ENCODE measurements at places on chromosomes 6 and 20.

- DNase-seq, result no peak
Observed at GRCh38 chr6:153623496-153623895, 415.5 kb upstream of the OPRM1 start.

DNA sequence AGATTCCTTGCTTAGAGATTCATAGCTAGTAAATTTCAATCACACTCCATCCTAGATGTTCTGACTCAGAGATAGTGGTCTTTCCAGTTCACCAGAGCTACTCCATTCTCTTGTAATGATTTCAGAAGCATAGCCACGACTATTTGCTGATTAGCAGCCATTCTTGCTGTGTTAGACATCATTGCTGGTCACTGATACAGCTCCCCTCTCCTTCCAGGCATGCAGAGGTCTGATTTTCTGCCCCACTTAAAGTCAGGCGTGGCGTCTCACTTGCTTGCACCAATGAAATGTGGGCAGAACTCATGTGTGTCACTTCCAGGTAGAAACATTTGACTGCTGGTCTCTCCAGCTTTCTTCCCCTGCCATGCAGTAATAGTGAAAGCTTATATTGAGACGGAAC, 168.9 kb upstream of the JARID2 start:
- DNase-seq, result no peak

DNA sequence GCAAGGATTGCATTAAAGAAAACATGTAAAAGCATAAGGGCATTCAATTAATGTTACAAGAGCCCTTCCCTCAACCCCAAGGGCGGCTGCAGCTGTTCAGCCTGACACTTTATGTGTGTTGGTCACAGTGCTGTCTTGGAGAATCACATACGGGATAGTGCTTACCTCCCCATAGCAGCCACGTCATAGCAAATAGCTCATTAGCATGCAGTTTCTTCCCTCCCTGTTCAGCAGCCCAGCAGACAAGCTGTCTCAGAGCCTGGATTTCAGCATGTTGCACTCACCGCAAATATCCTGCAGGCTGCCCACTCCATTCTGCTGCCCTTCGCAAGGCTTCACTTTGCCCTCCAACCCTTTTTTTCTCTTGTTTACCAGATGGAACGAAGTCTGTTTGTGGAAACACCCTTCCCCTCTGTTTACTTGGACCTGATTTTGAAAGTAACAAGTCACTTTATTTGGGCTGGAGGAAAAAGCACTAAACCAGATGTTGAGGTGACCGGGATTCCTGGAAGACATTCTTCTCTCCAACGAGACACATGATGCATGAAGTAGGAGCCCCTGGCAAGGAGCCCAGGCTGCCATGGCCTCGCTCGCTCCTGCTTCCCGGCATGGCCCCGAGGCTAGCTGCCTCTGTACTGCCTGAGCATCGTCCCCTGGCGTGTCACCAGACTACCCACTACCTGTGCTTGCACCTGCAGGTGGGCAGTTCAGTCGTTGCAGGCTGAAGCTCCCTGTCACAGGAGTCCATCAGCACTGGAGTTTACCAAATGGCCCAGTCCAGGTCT, 151.6 kb upstream of the GMDS start:
- no peak for DNase-seq

GRCh38 chr6:110944681-110945151, 13.8 kb upstream of the GTF3C6 start:
- DNase-seq, result no peak

- no peak for DNase-seq
Observed at GRCh38 chr6:124056407-124057334, 253.0 kb downstream of the NKAIN2 start.

DNA sequence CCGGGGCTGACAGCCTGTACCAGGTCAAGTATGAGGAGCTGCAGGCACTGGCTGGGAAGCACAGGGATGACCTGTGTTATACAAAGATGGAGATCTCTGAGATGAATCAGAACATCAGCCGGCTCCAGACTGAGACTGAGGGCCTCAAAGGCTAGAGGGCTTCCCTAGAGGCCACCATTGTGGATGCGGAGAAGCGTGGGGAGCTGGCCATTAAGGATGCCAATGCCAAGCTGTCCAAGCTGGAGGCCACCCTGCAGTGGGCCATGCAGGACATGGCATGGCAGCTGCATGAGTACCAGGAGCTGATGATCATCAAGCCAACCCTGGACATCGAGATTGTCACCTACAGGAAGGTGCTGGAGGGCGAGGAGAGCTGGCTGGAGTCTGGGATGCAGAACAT, 46.8 kb downstream of the KIAA0319 start:
- no peak for DNase-seq

GRCh38 chr20:61960836-61961235, 104.8 kb downstream of the TAF4 start:
- DNase-seq, result no peak

GRCh38 chr6:780706-781105, 87.8 kb upstream of the EXOC2 start:
- no peak for DNase-seq

GRCh38 chr20:3820901-3821727, 767 bp downstream of the AP5S1 start:
- no peak for DNase-seq

GRCh38 chr6:121932076-121932991, 467.1 kb upstream of the HSF2 start:
- DNase-seq, result no peak

GRCh38 chr6:4848382-4849068, 72.3 kb downstream of the CDYL start:
- no peak for DNase-seq

DNA sequence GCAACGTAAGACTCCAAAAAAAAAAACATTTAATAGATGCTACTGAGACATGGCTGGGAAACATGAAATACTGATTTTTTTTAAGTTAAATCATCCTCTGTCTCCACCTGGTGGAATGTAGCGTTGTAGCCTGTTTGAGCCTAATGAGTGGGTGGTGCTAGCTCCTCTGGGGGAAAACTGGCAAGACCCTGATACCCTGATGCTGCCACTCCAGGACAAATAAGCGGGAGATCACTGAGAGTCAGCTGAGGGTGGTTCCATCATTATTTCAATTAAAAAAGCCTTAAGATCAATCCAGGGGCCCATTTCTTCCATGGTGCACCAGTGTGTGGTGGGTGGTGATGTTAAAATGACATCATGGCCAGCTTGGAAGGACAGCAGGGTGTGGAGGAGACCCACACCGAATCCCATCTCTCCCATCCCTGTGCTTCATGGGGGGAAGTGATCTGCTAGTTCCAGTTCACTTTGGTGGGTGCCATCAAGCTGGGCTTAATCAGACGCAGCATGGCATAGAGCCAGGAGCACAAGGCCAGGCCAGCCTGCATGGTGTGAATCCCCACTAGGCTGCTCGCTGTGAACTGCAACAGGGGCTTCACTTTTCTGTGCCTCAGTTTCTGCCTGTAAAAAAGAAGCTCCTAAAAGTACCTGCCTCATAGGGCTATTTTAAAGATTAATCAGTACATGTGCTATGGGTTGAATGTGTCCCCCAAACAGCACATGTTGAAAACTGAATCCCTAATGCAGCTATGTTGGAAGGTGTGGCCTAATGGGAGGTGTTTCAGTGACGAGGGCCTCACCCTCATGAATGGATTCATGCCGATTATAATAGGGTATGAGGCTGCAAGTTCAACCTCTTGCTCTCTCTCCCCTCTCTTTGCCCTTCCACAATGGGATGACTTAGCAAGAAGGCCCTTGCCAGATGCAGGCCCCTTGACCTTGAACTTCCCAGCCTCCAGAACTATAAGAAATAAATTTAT, 13.0 kb upstream of the MRPS10 start:
- DNase-seq, result no peak

DNA sequence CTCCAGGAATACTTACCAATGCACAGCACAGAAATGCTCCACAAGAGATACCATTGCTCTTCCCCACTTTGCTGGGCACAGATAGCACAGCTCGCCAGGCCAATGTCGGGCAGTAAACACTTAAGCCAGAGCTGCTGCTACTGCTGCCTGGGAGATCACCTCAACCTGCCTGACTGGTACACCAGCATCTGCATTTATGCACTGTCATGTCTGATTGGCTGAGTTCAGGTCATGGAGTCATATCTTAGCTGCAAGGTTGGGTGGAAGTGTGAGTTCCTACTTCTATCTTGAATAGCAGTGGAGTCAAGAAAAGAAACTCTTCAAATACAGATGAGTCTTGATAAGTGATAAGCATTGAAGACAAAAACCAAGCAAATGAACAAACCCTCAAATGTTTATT, 10.9 kb upstream of the ADGRF4 start:
- no peak for DNase-seq

- DNase-seq, result no peak
Observed at GRCh38 chr6:48111143-48111506, at the start of gene PTCHD4. Gene PTCHD4 (minus strand): TSS chr6:48111197. CDS start chr6:48068957, 42,240 bp downstream.

DNA sequence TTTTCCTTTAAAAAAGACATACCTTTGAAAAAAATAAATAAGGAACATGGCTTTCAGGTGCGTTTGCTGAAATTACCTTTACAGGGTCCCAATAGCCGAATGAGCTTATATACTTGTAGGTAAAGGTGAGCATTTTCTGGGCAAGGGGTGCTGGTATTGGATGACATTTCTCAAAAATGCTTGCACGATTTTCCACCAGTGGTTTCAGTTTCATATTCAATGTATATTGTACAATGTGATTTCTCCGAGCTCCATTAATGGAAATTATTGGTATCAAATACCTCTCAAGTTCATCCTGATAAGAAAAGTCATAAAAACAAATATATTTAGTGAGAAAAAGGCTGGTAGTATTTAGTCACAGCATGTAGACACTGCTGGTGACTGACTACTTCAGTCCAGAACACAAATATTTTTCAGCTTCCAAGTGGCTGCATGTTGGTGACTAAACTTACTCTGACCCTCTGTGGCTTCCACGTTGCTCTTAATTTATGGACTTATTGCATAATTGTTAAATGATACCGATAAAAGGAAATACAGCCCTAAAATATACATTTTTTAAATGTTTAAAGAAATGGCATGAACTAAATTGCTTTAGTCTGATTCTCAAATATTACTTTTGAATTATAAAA, 32.9 kb upstream of the ZBTB24 start:
- no peak for DNase-seq

- no peak for DNase-seq
Observed at GRCh38 chr20:11403711-11404110, 514.0 kb upstream of the BTBD3 start.

GRCh38 chr6:77180326-77180725, 283.0 kb downstream of the HTR1B start:
- DNase-seq, result no peak

DNA sequence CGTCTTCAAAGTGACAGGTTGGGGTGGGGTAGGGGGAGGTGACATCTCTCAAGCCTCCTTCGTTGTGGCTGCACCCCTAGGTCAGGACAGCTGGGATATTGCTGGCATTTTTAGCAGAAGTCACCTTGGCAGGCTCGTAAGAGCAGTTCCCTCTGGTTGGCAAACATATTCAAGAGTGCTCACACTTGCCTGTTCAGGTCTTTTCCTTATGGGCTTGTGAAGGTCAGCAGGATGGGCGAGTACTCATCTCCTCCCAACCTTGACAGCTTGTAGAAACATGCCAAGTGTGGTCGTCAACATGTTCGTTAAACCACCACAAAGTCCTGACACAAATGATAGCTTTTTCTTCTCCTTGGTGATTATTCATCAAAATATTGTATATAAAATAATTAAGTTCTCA, 113.6 kb downstream of the HDGFL1 start:
- no peak for DNase-seq

- no peak for DNase-seq
Observed at GRCh38 chr20:44181611-44182010, 5.4 kb downstream of the JPH2 start.

- DNase-seq, result no peak
Observed at GRCh38 chr20:51374456-51374830, 168.1 kb downstream of the NFATC2 start.

DNA sequence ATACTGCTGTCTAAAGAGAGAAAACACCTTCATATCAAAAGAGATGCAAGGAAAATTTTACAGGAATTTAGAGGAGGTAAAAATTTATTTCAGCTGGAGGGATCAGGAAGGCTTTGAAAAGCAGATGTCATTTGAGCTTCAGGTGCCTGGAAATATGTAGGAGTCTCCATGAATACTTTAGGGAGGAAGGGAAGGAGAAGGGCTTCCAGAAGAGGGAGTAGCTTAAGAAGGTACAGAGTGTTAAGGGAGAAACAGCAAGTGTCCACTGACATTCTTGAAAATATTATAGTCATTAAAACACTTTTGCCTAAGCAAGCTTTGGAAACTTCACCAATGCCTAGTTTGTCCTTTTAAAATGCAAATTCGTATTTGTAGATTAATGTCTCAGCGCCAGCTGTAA, 27.2 kb downstream of the L3MBTL3 start:
- DNase-seq, result no peak

DNA sequence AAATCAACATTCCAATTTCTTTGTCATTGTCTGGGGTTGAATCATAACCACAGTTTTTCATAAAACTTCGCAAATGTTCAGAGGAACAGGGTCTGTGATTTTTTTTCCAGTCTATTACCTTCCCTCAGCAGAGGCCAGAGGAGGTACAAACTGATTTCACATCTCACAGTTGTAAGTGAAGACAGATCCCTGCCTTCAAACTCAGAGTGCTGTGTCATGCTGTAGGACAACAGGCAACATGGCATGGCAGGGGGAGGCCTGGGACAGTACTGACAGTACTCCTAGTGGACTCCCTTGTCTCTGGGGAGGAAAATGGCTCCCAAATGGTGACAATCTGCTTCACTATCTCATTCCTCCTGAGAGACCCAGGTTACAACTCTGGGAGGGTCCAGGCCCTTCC, 308.6 kb downstream of the CDC5L start:
- no peak for DNase-seq

DNA sequence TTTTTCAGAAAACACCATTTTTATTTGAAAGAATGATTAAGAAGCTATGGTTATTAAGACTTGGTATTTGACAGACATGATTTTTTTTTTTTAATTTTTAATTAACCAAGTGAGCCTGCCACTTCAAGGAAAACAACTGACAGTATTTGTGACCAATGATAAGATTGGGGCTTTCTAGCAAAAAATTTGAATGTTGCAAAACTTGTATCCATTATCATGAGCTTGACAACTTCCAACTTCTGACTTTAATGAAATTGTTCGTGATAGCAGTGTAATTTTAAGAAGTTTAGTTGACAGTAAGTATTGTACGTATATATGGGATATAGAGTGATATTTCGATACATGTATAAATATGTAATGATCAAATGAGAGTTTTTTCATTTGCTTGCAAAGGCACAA, 21.6 kb upstream of the POM121L2 start:
- no peak for DNase-seq
